ENCODE measurements at places on chromosomes 5 and 9.

GRCh38 chr5:66273121-66273520 is 129.0 kb downstream of the SREK1 start:
- no peak for DNase-seq

GRCh38 chr5:58458743-58459145 is 1.1 kb downstream of the PLK2 start:
- DNase-seq = no peak

GRCh38 chr5:39106322-39106721 is 32.1 kb upstream of the RICTOR start:
- DNase-seq = no peak

GRCh38 chr9:89722712-89723111 is 117.9 kb downstream of the GADD45G start:
- no peak for DNase-seq

DNA sequence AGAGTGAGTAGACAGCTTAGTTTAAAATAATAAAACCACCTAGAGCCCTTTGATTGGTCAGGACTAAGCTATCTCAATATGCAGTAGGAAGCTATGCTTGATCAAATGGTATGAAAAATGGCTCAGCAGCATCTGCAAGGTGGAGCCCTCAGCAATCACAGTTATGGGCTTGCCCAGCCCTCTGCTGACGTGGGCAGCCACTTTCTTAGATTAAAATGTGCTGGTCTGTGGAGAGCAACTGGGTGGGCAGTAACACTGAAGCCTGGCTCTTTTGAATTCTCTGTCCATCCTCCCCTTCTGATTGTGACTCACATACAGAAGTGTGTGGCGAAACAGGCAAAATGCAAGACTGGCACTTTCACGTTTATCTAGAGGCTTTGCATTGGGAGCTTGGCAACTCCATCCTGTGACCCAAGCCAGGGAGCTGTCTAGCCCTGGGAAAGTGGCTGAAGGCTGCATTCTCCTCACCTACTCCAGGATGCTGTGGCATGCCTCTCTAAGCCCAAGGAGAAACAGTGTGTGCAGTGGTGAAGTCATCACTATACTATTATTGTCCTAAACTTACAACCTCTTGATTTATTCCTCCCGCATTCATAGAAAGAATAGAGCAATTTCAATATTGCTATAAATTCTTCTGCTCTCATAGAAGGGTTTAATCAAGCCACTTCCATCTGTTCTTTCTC is 61.1 kb downstream of the MED10 start:
- no peak for DNase-seq

GRCh38 chr9:13450723-13451122 is 171.2 kb upstream of the MPDZ start:
- DNase-seq = no peak

GRCh38 chr5:78893940-78894677 is 91.0 kb downstream of the ARSB start:
- DNase-seq = no peak

DNA sequence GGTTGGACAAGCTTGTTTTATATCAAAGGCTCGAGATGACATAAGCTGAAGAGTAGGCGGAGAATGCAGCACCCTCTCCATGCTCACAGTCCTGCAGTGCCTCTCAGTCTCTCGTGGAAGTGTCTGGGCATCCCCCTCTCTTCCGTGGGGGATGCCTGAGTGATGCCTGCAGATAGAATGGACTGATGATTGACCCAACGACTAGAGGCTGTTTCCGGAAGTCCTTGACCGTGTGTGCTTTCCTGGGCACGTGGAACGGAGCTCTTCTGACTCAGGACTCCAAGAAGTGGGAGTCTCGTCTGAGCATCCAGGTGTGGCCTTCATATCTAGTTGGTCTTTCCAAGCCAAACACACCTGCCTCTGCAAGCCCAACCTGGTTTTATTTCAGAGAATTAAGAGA is 241.8 kb upstream of the IRX2 start:
- no peak for DNase-seq

DNA sequence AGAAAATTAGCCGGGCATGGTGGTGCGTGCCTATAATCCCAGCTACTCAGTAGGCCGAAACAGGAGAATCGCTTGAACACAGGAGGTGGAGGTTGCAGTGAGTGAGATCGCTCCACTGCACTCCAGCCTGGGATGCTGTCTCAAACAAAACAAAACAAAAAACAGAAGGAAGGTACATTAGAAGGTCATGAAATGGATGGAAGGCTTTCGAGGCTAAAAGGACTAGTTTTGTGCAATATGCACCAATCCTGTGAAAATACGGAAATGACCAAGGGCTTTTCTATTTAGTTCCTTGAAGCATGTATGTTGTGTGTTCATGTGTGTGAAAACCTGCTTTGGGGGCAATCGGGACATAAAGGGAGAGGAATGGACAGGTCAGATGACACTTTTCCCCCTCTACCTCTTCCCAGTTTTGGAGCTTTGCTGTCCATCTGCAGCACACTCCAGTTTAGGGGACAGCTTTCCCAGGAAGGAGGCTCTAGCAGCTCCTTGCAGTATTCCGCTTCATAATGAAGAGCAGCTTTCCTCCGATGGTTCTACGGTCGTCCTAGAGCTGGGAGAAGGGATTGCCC is 15.0 kb downstream of the SPRY4 start:
- DNase-seq = no peak

All from stimulated activated CD4-positive, alpha-beta T cell treated with anti-CD3 and anti-CD28 coated beads, Interleukin-4, amount 100 ng/mL, for 4 hours (primary cell).